ENCODE measurements at places on chromosomes 6 and 20.

DNA sequence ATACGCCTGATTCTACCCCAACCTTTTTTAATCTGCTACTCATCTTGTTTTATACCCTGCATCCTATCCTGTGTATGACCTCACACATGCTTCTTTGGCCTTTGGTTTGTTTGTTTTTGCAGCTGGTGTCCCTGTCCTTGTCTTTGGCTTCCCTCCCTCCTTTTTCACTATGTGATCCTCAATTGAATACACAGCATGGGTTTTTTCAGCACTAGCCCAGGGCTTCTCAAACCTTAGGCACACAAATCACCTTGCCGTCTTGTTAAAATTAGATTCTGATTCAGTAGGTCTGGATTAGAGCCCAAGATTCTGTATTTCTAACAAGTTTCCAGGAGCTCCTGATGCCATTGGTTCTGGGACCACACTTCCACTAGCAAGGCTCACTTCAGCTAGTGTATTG, 321.5 kb upstream of the MAN1A1 start:
- no peak for DNase-seq

GRCh38 chr6:81906041-81906440, 153.6 kb upstream of the TENT5A start:
- no peak for DNase-seq

- no peak for DNase-seq
Measured at GRCh38 chr6:63305277-63305676, 14.5 kb downstream of the LGSN start.

- DNase-seq, result no peak
Measured at GRCh38 chr6:152769159-152769558, 18.6 kb downstream of the VIP start.

DNA sequence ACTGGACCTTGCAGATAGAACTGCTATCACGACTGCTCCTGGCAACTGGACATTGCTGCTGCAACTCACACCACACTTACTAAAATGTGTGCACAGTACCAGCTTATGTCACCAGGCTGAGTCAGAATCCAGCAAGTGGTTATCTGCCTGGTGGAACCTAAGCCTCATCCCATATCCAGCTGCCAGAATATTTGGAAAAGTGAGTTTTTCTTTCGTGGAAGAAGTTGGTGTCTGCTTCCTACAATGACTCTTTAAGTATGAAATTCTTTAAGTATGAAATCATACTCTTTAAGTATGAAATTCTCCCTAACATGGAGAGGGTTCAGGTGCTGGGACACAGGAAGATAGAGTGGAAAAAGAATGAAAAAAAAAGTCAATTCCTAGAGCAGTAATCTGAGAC, 16.4 kb upstream of the POLR1H start:
- DNase-seq, result no peak

DNA sequence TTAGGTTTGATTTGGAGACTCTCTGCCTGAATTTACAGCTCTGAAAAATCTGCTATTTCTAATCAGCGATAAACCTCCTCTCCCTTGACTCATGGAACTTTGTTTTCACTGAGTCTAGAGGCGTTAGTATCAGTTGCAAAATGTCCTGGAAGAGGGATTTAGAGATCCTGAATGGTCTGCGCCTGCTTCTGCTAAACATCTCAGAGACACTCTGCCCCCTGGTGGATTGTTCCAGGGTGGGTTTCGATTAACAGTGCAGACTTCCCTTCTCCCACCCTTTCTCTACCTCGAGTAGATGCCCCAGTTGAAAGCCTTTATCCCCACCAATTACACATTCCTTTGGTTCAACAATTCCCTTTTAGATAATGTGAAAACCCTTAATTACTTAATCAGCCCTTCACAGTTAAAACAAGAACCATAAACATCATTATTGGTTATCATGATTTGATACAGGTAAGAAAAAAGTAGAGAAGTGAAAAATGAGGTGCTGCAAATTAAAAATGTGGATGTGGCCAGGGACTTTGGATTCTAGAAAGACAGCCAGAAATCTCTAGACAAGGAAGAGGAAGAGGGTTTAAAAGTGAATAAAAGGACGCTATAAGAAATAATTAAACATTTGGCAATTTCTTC, 5.5 kb downstream of the HTR1B start:
- peak; percentile 73 for DNase-seq

GRCh38 chr6:110285306-110286060, 72.7 kb downstream of the METTL24 start:
- no peak for DNase-seq

GRCh38 chr6:37169496-37170272, at the start of gene PIM1:
Gene PIM1 (plus strand): TSS chr6:37170152. CDS start chr6:37170576, 424 bp downstream.
- DNase-seq, result peak; percentile 97

- no peak for DNase-seq
Measured at GRCh38 chr6:53532061-53532797, 12.7 kb downstream of the GCLC start.

DNA sequence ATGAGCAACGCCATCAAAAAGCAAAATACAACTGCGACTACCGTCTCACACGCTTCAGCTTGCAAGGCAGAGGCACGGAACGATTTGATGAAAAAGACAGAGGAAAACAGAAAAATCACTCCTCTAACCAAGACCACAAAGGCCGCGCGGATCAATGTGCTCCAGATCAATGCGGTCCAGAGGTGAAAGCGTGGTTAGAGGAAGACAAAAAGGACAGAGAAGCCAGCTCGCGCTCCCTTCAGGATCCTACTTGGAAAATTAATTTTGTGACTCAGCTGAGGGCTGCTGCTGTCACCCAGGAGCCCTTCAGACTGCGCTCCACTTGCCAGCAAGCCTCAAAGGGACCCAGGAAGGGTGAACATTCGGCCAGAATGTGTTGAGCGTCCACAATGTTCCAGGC, 140.2 kb upstream of the RPS6KA2 start:
- DNase-seq, result no peak

DNA sequence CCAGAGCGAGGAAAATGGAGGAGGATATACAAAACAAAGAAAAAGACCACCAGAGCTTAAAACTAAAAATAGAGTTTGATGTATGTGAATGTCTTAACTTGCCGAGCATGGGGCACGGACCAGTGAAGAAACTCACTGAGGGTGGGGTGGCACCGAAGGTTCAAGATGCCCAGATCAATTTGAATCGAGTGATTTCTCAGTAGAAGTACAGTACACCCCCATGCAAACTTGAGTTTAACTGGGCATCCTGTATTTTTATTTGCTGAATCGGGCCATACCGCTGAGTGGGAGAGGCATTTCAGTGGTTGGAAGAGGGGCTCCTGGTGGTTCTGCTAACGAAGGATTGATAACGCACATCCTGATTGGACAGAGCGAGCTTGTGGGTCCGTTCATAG, 81.7 kb downstream of the ANKRD60 start:
- DNase-seq, result no peak

DNA sequence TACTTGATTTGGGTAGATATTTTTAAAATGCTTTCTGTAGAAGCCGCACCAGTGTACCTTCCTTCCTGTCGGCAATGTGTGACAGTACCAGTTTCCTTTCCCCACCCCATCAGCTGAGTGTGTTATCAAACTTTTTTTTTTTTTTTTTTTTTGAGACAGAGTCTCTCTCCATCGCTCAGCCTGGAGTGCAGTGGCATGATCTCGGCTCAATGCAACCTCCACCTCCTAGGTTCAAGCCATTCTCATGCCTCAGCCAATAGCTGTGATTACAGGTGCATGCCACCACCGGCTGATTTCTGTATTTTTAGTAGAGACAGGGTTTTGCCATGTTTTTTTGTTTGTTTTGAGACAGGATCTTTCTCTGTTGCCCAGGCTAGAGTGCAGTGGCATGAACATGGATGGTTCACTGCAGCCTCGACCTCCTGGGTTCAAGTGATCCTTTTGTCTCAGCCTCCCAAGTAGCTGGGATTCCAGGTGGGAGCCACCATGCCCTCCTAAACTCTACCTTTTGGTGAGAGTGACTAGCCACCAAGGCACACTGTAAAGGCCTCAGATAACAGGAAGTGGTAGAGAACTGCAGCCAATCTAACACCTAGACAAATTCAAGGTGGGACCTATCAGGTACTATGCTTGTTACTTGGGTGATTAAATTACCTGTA, 26.5 kb upstream of the ZBTB22 start:
- no peak for DNase-seq

DNA sequence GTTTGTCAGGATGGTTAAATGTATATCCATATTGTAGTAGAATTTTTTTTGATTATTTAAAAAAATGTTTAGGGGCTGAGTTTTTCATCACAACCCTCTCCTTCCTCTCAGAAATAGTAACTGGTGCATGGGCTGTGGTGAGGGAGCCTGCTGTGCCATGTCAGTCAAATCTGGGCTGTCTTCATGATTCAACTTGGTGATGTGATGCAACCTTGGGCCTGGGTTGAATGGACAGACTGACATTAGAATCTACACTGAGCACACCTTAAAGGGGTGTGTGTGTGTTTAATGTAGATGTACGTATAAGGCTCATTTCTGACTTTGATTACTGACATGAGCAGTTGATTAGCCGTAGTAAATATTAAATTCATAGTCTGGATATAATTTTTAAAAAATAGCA, 3.7 kb downstream of the TJAP1 start:
- no peak for DNase-seq

DNA sequence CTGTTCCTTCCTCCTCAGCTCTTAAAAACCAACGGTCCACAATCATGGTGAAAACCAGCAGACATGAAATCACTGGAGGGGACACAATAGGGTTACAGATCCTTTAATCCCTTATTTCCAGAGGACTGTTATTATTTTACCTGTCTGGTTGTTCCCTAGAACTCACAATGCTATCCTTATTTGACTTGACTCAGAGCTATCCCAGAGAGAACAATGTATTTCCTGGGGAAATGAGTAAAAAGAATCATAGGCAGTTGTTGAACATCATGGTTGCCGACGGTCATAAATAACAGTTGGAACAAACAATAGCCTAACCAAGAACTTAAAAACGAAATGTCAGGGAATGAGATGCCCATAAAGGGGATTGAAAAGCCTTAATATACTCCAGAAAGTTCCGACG, 9.3 kb downstream of the OR2H1 start:
- DNase-seq, result no peak

GRCh38 chr6:25851961-25852360, 20.1 kb upstream of the SLC17A1 start:
- no peak for DNase-seq

DNA sequence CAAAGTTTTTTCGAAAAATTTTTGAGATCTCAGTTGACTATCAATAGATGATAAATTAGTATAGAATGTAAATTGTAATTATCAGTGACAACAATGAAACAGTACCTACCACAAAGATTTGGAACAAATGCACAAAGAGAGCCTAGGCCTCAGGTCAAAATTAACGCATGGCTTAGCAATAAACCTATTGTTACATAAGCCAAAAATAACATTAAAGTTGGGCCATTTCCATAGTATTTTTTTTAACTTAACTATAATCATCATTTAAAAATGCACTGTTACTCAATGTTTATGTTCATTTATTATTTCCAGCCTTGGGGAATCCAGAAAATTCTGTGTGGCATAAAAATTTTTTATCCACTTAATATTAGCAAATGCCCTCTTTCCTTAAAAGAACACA, 117.0 kb downstream of the EPB41L2 start:
- no peak for DNase-seq

DNA sequence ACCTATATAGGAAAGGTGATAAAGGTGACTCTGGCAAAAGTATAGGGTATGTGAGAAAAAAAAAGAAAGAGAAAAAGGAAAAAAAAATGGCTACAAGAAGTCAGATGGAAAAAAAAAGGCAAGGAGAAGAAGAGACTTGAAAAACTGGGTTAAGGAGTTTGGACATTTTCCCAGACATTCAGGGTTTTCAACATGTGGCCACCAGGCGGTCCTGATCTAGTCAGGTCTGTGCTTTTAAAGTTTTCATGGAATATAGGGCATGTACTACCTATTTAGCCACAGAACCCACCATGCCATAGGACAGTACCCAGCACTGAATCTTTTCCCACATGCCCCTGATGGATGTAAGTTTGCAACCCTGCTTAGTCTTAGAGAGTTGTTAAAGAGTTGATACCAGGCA, 433.7 kb downstream of the MAFB start:
- DNase-seq, result no peak

DNA sequence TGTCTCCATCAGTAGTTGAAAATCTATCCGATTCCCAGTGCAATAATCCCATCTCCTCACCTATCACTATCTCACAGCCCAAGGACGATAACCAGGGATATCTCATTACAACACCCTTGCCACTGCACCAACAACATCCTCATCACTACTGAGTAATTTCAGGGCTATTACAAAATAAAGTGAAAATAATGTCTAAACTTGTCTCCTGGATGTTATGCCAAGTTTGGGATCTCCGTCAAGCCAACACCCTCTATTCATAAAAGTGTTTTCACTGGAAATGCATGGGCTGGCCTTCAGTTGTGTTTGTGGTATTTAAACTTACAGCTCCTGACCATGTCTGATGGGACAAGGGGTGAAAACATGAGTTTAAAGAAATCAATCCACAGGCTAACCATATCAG, 42.0 kb upstream of the STMND1 start:
- DNase-seq, result no peak

GRCh38 chr6:37972994-37973757, 153.6 kb downstream of the ZFAND3 start:
- DNase-seq, result no peak

- peak; percentile 38 for DNase-seq
Measured at GRCh38 chr6:97524811-97525210, 241.8 kb upstream of the MMS22L start.

GRCh38 chr20:41029150-41029901, 704 bp downstream of the TOP1 start:
- no peak for DNase-seq

DNA sequence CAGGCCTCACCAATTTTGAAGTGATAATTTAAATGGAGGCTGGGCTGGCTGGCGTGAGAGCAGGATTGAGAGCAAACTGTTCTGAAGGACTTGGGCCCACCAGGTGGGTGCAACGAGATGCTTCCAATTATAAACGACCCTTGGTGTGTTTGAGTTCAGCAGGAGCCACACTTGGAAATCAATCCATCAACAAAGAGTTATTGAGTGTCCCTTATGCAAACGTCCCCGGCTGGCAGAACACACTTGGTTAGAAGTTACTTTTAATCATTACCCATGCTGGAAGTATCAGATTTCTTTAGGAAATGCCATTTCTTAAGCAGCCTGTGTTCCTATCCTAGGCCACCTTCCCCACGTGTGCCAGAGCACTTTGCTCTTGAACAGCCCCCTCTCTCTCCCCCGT, 37.8 kb upstream of the ZNF831 start:
- no peak for DNase-seq

DNA sequence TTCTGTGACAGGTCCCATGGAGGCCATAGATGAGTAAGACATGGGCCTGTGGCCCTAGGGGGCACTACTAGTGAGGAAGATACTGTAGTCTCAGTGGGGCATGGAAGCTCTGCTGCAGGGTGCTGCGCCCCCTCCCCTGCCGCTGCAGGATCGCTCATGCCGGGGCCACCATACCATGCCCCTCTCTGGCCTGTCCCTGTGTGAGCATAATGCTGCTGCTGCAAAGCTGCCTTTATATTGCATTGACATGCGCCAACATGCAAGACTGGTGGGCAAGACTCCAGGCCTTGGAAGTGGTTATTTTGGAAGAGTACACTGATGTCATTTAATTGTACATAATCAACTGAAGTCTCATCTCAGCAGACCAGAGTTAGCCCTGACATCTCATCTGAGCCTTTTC, 60.0 kb downstream of the TOX2 start:
- no peak for DNase-seq

GRCh38 chr6:138287144-138287955, 69.1 kb upstream of the PBOV1 start:
- peak; percentile 65 for DNase-seq

All from NCI-H774 (cell line).